ENCODE measurements at places on chromosomes 5 and 9.

DNA sequence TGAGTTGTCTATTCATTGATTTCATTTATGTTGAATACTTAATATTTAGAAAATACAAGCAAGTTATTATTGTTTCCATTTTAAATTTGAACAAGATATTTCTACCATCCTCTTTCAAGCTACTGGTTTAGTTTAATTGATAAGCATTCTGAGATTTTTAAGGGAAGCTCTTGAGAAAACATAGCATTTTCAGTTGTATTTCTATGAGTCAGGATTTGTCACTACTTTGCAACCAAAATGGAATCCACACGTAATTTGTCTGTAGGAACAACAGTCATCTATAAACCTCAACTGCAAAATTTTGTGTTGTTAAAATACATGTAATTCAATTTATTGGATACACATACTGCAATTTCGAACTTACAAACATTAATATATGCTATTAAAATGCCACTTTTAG lies 74.0 kb downstream of the PRR16 start:
- no peak for DNase-seq
- no peaks in the 10 kb centered on the region for H3K4me1 ChIP-seq
- no peak overlapping the region for H3K4me3 ChIP-seq
- H3K27ac ChIP-seq, result no peak overlapping the region
- no peaks in the 10 kb centered on the region for H3K27me3 ChIP-seq
- no peaks in the 10 kb centered on the region for H3K36me3 ChIP-seq

- H3K4me3 ChIP-seq, result no peak overlapping the region
- H3K27me3 ChIP-seq, result no peaks in the 10 kb centered on the region
- no peak overlapping the region for H3K27ac ChIP-seq
- peaks cover 81% of the 10 kb centered on the region for H3K36me3 ChIP-seq
- DNase-seq, result no peak
Measured at GRCh38 chr9:33068991-33069390, 7.5 kb downstream of the SMU1 start.

DNA sequence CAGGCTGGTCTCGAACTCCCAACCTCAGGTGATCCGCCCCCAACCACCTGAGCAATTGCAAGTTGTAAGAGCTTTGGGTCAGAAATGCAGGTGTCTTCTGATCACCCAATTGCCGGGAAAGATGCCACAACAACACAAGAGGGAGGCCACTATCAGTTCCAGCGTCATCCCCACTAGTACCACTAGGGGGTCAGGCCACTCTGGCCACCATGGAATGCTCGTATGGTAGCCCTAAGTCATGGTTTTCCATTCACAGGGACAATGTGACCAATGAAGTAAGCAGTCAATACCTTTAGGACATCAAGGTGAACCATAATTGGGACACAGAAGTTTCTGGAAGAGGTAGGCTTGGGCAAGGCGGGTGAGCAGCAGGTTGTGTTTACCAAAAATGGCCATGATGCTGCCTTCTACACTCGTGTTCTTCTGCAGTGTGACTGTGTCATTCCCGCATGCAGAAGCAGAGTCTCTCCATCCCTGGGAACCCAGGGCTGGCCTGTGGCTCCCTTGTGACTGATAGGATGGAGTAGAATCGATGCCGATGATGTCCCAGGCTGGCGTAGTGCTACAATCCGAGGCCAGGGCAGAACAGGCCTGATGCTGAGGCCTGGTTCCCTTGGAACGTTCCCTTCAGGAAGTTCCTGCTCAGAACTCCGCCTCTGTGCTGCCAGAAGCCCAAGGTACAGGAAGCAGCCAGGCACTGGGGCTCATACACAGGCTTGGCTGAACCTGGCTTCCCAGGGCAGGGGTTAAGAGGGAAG lies 42.2 kb upstream of the ANKRD33B start:
- H3K36me3 ChIP-seq, result no peaks in the 10 kb centered on the region
- no peak overlapping the region for H3K27ac ChIP-seq
- H3K4me3 ChIP-seq, result no peak overlapping the region
- DNase-seq, result no peak
- H3K27me3 ChIP-seq, result no peaks in the 10 kb centered on the region

DNA sequence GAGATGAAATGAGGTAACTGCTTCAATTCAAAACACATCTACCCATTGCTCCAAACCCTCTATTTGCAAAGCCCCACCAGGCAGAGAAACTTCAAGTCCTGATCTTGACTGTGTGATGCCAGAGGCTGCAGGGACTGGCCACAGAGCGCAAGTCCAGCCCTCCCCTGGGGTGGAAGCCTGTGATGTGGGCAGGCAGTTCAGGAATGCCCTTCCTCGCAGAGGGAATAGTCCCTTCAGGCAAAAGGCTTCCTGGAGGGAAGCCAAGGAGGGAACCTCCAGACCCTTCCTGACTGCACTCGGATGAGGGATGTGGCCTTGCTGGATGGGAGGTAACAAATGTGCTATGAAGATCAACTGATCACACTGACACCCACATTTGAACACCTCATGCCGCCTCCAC lies 131.2 kb downstream of the SLIT3 start:
- no peaks in the 10 kb centered on the region for H3K4me1 ChIP-seq
- no peaks in the 10 kb centered on the region for H3K36me3 ChIP-seq
- DNase-seq, result no peak
- H3K4me3 ChIP-seq, result no peak overlapping the region

- H3K27ac ChIP-seq, result no peak overlapping the region
- H3K36me3 ChIP-seq, result no peaks in the 10 kb centered on the region
- no peak overlapping the region for H3K4me3 ChIP-seq
- no peak for DNase-seq
- H3K27me3 ChIP-seq, result no peaks in the 10 kb centered on the region
Measured at GRCh38 chr5:99765011-99765410, 770.2 kb upstream of the FAM174A start.
